Pancreas (tissue), 10 donors: ENCODE measurements at places on chromosomes 1 and 21. TPM values are rescaled to one million over a fixed set of nuclear protein-coding genes. Genes with fewer than 3 reads are reported as not detected.

Gene NT5C1A
- 0.56 TPM for total RNA-seq

Gene BMP8B
- 3.7 TPM for total RNA-seq

Gene ZMYND12
- total RNA-seq: 2.8 TPM

GRCh38 chr1:167784876-167785550 lies 63.2 kb downstream of the MPZL1 start:
- no peak overlapping the region for H3K4me3 ChIP-seq
- DNase-seq: no peak

DNA sequence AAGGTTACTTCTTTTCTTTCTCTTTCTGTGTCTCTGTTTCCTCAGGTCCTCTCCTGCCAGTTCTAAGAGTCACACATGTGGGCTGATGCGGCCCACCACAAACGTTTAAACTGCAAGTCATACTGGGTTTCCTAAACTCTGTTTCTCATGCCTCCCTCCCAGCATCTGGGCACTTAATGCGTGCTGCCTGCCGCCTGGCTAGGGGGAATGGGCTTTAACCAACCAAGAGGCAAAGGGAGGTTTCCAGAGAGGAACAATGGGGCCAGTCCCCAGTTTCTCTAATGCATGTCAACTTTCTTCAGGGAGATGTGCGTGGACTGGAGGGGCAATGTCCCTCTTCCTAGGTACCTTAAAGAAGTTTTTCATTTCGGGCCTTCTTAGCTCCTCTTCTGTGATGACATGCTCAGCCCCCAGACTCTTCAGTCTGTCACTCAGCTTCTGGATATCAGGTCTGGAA lies 19.9 kb upstream of the SRSF4 start:
- no peaks in the 10 kb centered on the region for H3K27me3 ChIP-seq
- H3K27ac ChIP-seq: no peak overlapping the region
- DNase-seq: no peak
- no peaks in the 10 kb centered on the region for H3K36me3 ChIP-seq
- H3K4me1 ChIP-seq: peaks cover 4% of the 10 kb centered on the region

GRCh38 chr1:177310326-177310725 lies 139.6 kb downstream of the BRINP2 start:
- no peaks in the 10 kb centered on the region for H3K4me1 ChIP-seq
- no peak for DNase-seq
- H3K36me3 ChIP-seq: no peaks in the 10 kb centered on the region

DNA sequence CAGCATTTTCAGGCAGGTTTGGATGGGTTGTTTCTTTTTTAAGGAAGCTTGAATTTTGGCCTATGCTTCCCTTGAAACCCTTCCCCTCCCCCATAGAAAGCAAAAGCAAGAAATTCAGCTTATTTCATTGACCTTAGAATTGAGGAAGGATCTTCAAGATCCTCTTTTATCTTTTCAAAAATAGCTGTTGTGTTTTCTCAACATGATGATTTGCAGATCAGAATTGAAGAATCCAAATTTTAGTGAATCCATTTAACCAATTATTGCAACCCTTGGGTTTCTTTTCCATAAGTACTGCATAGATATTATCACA lies 73.7 kb downstream of the LRRC8C start:
- no peaks in the 10 kb centered on the region for H3K4me1 ChIP-seq
- no peak overlapping the region for H3K4me3 ChIP-seq
- DNase-seq: no peak
- H3K27ac ChIP-seq: no peak overlapping the region

- no peak overlapping the region for H3K4me3 ChIP-seq
- no peak overlapping the region for H3K27ac ChIP-seq
- H3K36me3 ChIP-seq: no peaks in the 10 kb centered on the region
Measured at GRCh38 chr1:49765034-49765433, 258.7 kb downstream of the AGBL4 start.

- peaks cover 1% of the 10 kb centered on the region for H3K4me1 ChIP-seq
- H3K27ac ChIP-seq: no peak overlapping the region
- DNase-seq: no peak
- no peak overlapping the region for H3K4me3 ChIP-seq
Measured at GRCh38 chr1:245054507-245055270, 100.1 kb upstream of the KIF26B start.

DNA sequence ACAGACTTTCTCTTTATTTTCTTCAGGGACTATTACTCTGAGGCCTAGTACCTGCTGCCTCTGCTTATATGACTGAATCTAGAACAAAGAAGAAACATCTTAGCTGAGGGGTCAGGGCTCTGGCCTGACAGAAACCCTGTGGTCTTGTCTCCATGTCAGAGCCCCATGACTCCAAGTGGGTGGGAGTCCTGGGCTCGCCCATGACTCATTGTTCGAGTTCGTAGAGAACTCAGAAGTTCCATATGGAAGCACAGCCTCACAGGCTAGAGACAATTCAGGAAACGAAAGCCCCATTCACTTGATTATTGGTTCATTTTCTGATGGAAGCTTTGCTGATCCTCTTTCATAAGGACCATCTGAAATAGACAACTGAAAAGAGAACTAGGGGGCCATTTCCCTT lies 73.2 kb downstream of the CD58 start:
- no peak overlapping the region for H3K4me3 ChIP-seq
- H3K27me3 ChIP-seq: no peaks in the 10 kb centered on the region
- H3K27ac ChIP-seq: peak overlapping the region; percentile 76
- peaks cover 18% of the 10 kb centered on the region for H3K4me1 ChIP-seq
- no peak for DNase-seq
- H3K36me3 ChIP-seq: no peaks in the 10 kb centered on the region

DNA sequence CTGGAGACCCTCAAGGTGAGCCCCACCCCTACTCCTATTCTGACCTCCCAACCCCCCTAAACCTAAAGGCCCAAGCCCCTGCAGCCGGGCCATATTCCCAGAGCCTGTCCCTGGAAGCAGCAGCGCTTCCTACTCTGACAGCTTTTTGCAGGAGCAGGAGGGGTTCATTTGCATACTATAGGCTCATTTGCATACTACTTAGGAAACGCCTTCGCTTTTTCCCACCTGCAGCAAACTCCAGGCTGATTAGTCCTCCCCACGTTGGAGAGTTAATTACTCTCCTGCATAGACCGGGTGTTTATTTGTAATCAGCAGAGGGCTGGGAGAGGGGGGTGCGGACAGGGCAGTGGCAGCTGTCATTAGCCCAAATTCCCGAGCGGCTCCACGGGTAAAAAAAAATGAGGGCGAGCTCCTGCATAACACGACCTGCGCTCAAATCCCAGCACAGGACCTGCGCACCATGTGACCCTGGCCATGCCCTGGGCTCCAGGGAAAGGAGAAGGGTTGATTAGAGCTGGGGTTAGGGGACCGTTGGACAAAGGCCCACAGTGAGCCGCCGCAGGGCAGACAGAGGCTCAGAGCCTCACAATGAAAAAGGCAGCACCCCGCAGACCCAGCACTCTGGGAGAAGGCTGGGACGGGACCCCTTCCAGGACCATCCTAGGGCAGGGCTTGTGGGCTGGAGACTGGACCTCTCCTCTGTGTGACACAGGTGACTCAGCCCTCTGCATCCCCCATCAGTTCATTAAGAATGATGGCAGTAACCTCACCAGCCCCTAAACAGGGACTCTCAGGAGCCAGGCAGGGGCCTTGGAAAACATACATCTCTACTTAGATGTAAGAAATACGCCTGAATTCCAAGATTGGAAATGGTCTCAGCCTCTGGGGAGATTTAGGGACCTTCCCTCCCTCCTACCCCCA lies 9.9 kb upstream of the C1QA start:
- no peak overlapping the region for H3K27ac ChIP-seq
- H3K4me3 ChIP-seq: no peak overlapping the region
- no peaks in the 10 kb centered on the region for H3K27me3 ChIP-seq

DNA sequence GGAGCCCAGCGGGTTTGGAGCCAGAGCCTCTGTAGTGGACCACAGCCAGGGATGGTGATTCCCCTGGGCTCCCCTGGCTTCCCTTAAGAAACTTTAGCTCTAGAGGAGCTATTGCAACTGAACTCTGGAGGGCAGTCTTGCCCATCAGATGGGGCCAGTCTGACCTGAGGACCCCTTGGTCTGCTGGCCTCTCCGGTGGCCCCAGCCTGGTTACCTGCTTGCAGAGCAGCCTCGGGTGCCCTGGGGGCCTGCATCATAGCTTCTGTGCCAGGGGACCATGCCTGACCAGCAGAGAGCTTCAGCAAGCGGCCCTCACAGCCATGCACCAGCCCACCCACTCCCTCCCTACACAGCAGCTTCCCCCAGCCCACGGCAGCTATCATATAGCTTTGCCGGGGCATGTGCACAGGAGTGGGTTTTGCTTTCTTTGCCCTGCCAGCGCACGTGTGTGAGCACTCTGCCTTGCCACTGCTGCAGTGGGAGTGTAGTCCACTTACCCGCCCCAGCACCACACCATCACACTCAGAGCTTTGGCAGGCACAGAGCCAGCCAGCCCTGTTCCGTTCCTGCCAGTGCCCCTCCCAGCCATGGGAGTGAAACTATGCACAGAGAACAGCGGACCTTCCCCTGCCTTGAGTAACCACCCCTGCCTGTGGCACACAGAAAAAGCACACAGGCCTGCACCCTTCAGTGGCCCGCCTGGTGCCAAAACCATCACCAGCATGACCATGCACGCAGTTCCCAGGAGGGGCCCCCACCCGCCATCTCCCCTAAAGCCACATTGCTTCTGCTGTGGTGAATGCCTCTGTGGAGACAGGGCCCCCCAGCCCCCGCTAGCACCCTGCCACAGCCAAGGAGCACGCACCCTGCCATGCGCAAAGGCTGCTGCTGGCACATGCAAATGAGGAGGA lies 442.9 kb upstream of the NEGR1 start:
- H3K27me3 ChIP-seq: no peaks in the 10 kb centered on the region
- H3K4me3 ChIP-seq: no peak overlapping the region
- no peaks in the 10 kb centered on the region for H3K36me3 ChIP-seq
- H3K27ac ChIP-seq: no peak overlapping the region
- H3K4me1 ChIP-seq: no peaks in the 10 kb centered on the region
